Testis (tissue), 5 donors: ENCODE measurements at places on chromosomes 3 and 15. TPM values are rescaled to one million over a fixed set of nuclear protein-coding genes. Genes with fewer than 3 reads are reported as not detected.

DNA sequence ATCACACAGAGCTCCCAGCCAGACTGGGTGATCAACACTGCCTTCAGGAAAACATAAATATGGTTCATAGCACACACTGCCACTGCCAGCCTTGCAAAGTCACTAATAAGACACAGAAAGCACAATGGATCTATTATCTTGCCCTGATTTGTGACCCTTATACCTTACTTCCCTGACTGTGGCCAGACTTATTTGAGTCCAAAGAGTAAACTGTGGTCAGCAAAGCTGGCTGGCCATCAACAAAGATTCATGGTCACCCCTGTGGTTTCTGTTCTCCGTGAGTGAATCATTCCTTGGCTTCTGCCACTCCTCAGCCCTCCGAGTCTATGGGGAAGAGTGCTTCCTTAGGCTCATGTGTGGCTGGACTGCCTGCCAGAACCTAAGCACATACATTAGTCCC, 437.7 kb downstream of the RAP2B start:
- no peak for DNase-seq

- DNase-seq, result no peak
Measured at GRCh38 chr15:61499376-61499775, 270.3 kb upstream of the RORA start.

UBAP1L gene
- 3.7 TPM for polyA plus RNA-seq

DNA sequence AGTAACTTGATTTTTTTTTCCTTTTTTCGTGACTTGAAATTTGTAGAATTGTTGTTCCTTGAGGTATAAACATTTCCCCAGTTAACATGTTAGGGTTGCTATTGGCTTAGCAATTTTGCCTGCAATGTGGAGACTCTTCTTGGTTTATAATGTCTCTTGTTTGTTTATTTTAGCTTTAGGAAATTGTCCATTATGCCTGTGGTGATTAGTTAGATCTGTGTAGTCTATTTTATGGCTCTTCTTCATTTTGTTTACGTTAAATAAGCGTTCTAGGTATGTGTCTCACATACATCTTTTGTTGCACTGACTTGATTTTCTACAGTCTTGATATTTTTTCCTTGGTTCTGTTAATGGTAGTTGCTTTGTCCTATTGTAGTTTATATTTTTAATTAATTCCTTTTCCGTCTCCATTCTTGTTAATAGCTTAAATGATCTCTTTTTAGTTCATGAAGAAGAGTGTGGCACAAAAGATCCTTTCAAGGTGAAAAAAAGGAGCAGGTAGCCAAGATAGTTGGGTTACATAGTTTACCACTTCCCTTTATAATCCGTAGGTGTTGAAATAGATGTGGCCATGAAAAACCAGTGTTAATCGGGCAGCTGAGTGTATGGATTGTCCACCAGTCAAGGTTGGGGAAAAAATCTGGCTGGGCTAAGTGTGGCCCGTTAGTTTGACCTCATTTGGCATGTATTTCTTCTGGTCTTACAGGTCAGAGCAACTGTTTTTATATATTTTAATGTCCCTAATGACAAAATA, 12.1 kb downstream of the IQGAP1 start:
- DNase-seq, result no peak

LOXL1 gene
- polyA plus RNA-seq, result 56.8 TPM

PPP2R3A gene
- polyA plus RNA-seq, result 12.2 TPM

DNA sequence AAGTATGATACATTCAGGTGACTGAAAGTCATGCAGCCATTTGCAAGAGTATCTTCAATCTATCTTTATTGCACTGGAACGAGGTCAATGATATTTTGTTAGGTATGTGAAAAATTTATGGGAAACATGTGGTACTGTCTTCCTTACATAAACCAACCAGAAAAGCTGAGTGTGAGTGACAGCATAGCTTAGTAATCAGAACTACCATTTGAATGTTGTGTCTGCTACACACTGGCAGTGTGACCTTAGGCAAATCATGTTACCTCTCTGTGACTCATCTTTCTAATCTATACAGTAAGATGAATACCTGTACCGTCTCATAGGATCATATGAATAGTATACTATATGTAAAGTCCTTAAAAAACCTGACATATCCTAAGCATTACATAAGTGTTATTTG, 337.9 kb upstream of the IL12A start:
- no peak for DNase-seq

DNA sequence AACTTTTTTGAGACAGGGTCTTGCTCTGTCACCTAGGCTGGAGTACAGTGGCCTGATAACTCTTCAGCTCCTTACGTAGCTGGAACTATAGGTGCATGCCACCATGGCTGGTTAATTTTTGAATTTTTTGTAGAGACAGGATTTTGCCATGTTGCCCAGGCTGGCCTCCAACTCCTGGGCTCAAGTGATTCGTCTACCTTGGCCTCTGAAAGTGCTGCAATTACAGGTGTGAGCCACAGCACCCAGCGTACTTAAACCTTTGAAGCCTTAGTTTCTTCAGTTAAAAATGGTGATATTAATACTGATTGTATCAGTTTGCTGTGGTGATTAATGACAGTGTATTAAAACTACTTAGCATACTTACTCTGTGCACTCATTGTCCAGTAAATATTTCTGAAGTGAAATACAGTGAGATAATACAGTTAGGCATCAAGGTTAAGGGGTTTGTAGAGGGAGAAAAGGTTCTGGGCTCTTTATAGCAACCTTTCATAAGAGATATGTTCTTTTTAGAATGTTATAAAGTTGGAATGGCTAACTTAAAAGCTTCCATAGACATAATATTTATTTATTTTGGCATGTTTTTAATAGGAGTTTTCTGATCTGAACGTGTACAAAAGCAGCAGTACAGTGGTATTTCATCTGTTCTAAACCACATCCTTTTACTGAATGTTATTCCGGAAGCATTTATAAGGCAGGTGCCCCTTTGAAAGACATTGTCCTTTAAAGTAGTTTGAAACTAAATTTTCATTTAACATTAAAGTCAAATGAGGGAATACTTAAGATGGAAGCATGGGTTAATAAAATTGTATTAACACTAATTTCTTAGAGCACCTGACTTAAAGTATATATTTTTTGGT, 23.6 kb downstream of the NCK1 start:
- DNase-seq, result no peak
